ENCODE measurements at places on chromosomes 5 and 9.
A peak's percentile ranks its signal among the peaks of the same experiment; 100 is the strongest.

GRCh38 chr5:179227580-179228311 is 117.5 kb downstream of the ADAMTS2 start:
- no peak for DNase-seq

DNA sequence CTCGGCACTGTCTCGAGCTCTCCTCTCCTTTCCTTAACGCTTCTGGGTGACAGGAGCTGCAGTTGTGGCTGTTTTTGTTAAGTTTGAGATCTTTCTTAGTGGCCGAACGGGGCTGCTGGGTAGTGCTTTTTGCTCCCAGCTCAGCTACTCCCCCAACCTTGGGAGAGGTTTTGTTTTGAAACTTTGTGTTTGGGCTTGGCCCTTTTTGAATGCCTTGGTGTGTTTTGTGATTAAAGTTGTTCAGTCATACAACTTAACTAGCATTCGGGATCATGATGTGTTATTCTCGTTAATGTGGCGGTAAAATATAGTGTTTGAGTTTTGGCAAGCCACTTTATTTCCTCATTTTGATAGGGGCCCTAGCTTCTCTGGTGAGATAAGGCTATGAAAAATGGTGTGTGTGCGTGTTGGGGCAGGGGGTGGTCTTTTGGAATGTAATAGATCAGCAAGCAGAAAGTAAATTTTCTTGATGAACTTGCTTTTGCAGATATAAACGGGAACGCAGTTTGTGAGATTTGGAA is 1.1 kb downstream of the KDM3B start:
- no peak for DNase-seq

- DNase-seq, result no peak
Measured at GRCh38 chr9:2778816-2779215, 61.5 kb downstream of the KCNV2 start.

GRCh38 chr5:142981886-142982820 is 212.0 kb downstream of the ARHGAP26 start:
- DNase-seq, result no peak

GRCh38 chr5:33364406-33364805 is 76.4 kb upstream of the TARS1 start:
- DNase-seq, result peak; percentile 60

DNA sequence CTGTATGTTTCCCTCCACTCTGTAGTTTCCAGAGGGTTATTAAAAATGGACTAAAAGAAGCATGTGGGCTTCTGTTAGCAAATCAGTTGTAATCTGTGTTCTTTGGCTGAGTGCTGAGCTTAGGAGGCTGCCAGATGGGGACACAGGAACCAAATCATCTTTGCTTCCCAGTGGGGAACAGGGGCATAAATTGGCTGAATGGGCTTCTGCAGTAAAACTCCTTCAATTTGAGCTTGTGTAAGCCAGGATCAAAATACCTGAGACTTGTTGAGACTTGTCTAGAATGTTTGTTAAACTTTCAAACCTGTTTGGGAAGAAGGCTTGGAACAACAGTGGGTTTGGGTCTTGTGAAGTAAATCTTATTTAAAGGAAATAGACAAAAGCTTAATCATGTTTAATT is 32.2 kb upstream of the TNFAIP8 start:
- no peak for DNase-seq

- no peak for DNase-seq
Measured at GRCh38 chr5:52837068-52837467, 49.4 kb downstream of the ITGA1 start.

- no peak for DNase-seq
Measured at GRCh38 chr5:176169393-176170063, 68.7 kb upstream of the SIMC1 start.

DNA sequence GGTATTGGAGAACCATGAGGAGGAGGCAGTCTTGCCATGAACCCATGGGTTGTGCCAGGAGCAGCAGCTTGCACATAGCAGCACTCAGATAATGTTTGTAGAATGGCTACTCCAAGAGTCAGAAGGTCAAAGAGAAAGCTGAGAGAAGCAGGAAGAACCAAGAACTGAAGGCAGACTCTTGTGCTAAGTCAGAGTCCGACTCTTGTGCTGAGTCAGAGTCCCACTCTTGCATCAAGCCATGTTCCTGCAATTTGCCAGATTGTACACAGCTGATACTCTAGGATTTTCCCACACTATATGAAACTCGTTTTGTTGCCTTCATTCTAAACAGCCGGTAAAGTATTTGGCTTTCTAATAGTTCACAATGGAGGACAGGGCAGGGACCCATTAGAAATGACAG is 26.2 kb upstream of the HSPA9 start:
- no peak for DNase-seq

DNA sequence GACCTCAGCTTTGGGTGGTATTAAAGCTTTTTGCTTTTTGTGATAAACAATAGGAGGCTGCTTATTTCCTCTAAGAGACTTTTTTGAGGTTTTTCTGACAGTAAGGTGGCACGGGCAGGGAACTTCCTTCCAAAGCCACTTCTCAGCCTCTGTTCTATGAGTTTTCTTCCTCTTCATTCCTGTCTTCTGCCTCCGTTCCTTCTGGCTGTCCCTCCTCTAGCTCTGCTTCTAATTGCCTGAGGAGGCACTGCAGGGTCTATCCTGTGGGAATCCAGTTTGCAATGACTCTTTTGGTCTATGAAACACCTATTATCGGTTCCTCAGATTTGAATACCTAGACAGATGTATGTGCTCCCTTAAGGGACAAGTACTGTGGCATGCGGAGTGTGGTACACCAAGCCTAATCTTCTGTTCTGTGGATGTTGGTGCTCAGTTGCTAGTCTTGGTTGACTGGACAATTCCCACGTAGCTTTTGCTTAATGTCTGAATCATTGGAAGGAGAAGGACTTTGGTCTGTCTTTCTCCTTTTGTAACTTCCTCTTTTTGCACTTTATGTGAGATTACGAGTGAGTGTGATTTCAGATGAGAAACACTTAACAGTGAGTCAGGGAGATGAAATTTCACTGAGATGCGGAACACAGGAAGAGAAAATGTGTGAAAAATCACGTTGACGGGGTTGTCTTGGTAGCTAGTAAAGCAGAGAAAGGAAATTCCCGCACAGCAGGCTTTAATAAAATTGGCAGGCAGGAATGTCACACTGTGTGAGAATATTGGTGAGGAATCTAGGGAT is 305.2 kb downstream of the EFNA5 start:
- no peak for DNase-seq

DNA sequence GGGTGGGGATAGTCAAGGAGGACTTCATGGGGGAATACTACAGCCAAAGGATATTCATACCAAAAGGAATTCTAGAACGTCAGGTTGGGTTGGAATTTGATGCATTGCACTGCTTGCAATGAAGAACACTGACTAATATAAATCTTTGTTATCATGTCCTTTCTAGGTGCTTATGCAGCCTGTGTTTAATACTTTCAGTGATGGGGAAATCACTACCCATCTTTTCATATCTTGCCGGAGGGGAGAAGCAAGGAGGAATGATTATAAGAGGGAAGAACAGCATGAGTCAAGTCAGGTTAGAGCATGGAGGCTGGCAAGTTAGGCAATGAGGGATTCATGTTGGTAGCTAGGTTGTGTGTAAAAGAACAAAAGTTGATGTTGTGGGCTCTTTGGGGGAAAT is 5.1 kb upstream of the CCDC69 start:
- no peak for DNase-seq

DNA sequence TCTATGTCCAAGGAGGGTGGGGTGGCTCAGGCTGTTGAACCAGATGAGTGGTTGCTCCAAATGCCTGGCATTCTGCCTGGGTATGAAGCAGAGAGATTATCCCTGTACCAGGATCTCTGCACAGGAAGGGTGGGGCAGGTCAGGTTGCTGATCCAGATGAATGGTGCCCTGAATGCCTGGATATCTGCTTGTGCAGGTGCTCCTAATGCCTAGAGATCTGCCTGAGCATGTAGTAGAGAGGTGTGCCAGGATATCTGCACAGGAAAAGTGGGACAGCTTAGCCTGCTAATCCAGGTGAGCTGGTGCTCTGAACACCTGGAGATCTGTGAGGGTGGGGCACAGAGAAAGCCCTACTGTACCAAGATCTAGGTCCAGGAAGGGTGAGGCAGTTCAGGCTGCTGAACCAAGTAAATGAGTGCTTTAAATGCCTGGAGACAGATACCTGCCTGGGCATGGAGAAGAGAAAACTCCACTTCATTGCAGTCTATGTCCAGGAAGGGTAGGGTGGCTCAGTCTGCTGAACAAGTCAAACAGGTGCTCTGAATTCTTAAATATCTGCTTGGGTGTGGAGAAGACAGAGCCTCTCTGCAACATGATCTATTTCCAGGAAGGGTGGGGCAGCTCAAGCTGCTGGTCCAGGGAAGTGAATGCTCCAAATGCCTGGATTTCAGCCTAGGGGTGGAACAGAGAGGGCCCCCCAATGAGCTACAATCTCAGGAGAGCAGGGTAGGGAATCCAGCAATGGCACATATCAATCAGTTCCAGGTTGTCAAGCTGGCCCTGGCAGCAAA is 189.4 kb upstream of the DMRTA1 start:
- DNase-seq, result no peak

DNA sequence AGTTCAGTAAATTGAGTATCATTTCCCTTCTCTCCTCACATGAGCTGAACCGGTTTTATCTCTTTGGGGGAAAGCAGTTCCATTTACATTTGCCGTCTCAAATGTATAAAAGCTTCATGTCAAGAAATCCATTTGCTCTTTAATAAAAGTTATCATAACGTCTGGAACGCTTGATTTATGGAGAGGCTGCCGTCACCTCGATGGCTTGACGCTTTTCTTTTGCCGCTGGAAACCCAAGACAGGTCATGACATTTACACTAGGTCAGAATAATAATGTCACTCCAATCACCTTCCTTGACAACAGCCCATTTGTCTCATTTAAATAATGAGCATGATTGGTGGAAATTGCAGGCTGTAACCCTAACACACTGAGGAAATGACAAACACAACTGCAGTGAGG is 443.4 kb downstream of the IRX1 start:
- no peak for DNase-seq

- no peak for DNase-seq
Measured at GRCh38 chr5:1366514-1366913, 21.6 kb upstream of the CLPTM1L start.

DNA sequence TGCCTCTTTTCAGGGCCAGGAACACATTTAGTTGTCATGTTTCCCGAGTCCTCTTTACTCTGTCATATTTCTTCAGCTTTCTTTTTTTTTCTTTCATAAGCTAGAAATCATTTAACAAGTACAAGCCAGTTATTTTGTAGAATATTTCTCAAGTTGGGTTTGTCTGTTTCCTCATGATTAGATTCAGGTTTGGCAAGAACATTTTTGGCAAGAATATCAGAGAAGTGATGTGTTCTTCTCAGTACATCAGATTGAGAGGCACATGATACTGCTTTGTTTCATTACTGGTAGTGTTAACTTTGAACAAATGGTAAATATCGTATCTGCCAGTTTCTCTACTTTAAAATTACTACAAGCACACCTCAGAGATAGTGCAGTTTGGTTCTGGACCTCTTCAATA is 45.1 kb downstream of the PCSK5 start:
- DNase-seq, result no peak

DNA sequence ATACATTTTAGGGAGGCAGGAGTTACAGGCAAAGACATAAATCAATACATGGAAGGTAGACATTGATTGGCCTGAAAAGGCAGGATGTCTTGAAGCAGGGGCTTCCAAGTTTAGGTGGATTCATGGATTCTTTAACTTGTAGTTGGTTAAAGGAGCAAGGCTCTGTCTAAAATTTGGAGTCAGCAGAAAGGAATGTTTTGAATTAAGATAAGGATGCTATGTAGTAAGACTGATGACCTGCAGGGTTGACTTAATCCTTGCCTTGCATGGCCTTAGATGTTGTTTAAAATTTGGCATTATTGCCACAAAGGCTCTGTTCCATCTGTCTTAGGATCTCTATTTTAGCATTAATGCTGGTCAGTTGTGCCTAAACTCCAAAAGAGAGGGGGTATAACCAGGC is 171.3 kb downstream of the C5orf15 start:
- no peak for DNase-seq

- DNase-seq, result no peak
Measured at GRCh38 chr5:102911973-102912372, 156.9 kb downstream of the PAM start.

DNA sequence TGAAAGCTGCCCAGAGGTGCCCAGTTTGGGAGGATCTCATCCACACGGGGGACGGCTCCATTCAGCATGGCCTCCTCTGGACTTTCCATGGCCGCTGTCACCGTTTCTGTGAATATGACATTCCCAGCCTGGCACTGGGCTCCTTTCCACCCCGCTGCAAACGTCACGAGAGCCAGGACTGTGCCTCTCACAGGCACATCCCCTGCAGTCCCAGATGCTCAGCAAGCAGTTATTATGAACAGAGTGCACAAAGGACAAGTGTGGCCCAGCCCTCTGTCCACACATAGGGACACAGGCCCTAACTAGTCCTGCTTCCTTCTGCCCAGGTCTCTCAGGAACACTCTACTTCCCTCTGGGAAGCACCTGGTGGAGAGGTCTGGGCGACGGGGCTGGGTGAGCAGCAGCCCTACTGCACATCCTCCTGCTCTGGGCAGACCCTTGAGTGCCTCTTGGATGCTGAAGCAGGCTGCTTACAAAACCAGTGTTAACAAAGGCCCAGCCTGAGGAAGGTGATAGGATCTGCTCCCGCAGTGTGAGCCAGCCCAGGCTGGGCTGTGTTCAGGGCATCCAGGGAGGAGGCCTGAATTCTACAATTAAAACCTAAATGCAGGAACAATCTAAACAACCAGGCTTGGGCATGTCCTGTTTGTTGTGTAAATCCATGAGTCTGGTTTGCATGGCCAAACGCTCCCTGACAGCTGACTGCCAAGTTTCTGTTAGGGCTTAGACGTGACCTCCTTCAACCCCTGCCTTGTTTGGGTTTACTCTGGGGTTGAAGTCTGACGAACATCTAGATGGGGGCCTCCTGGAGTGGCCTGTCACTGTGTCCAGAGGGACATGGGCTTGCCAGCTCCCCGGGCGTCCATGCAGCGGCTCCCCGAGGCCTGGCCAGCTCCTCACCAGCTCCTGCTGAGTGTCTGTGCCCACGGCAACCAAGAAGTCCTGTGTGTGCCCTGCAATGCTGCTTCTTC is 269.8 kb downstream of the GADD45G start:
- DNase-seq, result no peak

GRCh38 chr9:87256973-87257372 is 240.7 kb upstream of the DAPK1 start:
- DNase-seq, result no peak

GRCh38 chr5:77492653-77493000 is 511 bp upstream of the WDR41 start:
- no peak for DNase-seq

DNA sequence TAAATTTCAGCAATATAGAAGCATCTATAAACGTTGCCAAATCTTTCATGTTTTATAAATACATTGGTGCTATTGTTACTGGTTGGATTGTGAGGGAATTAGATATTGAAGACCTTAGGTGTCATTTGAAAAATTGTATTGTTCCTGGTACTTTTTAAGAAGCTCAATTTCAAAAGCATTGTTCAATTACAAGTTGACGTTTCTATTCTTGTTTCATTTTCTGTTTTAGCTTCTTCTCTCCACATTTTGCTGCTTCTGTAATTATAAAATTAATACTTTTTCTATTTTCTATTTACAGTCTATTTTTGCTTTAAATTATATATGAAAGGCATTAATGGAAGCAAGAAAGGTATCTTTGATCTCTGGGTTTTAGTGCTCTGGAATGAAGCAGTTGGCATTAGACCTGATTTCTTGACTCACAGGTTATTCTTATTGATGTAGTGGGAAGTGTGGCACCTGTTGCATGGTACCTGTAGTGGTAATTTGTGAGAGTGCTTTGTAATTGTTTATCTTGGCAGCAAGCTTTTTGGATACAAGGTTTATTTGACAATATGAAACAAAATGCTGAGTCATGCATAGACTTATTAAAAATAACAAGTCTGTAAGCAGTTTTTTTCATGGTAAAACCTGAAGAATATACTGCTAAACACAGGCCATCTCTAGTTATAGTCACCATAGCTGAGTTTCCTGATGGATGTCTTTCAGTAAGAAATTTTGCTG is 13.2 kb downstream of the MACIR start:
- DNase-seq, result no peak
